ENCODE measurements at places on chromosomes 16 and 17.

DNA sequence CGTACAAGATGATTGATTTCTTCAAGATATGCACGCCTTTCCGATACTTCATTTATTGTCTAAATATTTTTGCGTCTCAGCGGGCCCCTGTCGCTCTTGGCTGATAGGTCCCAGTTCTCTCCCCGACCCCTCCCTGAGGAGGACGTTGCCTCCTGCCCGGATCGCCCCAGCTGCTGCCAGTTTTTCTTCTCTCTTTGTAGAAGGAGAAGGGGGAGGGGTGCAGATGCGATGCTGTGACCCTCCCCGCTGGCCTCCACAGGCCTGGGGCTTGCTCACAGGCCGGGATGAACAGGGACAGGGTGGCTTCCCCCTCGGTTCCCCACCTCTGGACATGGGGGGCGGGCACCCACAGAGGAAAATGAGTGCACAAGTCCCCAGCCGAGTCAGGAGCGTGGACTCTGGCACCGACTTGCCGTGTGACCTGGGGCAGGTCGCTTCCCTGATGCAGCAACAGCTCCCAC is 53.6 kb upstream of the ZC3H18 start:
- no peak for DNase-seq

GRCh38 chr16:19883296-19883965 is 1.2 kb downstream of the GPRC5B start:
- no peak for DNase-seq

GRCh38 chr17:15291674-15292361 is 26.7 kb upstream of the PMP22 start:
- no peak for DNase-seq

DNA sequence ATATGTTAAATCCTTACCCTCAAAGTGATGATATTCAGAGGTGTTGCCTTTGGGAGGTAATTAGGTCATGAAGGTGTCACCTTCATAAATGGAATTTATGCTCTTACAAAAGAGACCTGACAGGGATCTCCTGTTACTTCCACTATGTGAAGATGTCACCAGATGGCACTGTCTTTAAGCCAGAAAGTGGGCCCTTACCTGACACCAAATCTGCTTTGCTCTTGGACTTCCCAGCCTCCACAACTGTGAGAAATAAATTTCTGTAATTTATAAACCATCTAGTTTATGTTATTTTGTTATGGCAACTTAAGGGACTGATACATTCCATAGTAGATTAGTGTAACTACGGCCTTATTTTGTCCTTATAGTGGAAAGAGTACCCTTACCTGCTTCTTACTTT is 358.3 kb upstream of the SALL1 start:
- no peak for DNase-seq

GRCh38 chr17:7016886-7017826 is 4.7 kb downstream of the RNASEK start:
- no peak for DNase-seq

GRCh38 chr16:87552772-87553573 is 49.3 kb upstream of the JPH3 start:
- DNase-seq = no peak

GRCh38 chr16:19436540-19436939 is 18.9 kb downstream of the TMC5 start:
- peak; percentile 5 for DNase-seq

GRCh38 chr17:45261577-45262515 is at the start of gene SPATA32:
SPATA32 (minus strand) TSS chr17:45262094; CDS start chr17:45262016, 78 bp downstream.
- peak; percentile 66 for DNase-seq

DNA sequence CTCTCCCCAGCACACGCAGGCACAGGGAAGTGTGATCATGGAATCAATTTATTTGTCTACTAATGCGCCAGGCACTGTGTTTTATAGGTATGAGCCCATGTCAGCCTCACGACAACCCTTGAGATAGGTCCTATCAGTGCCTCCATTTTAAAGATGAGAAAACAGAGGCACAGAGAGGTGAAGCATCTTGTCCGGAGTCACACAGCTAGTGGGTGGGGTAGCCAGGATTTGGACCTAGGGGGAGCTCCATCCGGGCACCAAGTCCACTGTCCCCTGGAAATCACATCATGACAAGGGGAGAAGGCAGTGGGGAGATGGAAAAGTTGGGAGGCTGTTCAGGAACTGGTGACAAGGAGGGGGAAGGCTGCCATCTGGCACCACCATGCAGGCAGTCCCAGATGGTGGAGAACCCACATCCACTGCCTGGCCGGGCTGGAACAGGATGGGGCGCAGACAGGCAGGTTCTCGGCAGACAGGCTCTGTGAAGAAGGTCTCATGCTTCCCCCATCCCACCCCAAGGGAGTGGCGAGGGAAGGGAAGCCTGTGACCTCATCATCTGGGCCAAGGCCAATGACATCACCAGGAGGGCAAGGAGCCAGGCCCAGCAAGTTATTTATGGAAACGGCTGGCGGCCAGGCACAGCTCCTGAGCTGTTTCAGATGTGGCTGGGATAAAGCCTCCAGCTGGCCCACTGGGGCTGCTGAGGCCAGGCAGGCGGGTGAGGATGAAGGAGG is 126.0 kb upstream of the SDK2 start:
- DNase-seq = no peak

GRCh38 chr17:18992454-18993130 is 12.0 kb downstream of the FAM83G start:
- DNase-seq = peak; percentile 39
